ENCODE measurements at places on chromosomes 6 and 20.
A peak's percentile ranks its signal among the peaks of the same experiment; 100 is the strongest.

DNA sequence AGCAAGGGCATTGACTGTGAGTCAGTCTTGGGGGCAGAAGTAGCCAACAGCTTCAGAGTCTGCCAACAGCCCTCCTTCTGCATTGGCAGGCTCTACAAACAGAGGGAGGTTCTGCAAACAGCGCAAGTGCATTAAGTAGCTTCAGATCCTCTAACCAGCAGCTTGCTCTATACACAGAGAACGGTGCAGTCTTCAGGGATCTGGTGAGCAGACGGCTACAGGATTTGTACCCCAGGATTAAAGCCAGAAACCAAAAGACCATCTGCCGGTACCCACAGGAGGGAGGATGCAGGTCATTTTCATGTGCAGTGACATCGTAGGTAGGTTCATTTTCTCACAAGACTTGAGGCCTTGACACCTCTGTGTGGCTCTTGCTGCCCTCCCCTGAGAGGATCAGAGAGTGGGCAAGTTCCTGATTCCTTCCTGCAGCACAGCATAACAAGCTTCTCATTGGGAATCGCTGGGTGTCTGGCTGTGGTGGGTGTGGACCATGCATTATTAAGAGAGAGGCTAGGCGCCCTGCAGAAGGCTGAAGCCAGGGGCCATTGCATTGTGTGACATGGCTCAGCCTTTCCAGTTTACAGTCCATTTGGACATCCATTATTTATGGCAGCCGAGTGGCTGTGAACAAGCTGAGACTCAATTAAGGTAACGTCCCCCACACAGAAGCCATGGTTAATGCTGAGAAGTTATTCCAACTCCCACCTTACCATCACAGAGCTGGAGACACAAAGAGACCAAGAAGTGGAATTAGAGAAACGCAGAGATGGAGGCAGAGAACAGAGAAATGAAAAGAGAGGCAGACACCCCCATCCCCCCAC, 250.0 kb downstream of the LRFN2 start:
- no peak for DNase-seq

- no peak for DNase-seq
These were observed 32.7 kb downstream of the PTPRK start for GRCh38 chr6:128487746-128488145.

GRCh38 chr6:101444717-101445116, 51.2 kb downstream of the GRIK2 start:
- no peak for DNase-seq

GRCh38 chr6:90088009-90088408, 193.7 kb downstream of the GJA10 start:
- no peak for DNase-seq

GRCh38 chr6:118403036-118403435, 145.1 kb upstream of the PLN start:
- no peak for DNase-seq

DNA sequence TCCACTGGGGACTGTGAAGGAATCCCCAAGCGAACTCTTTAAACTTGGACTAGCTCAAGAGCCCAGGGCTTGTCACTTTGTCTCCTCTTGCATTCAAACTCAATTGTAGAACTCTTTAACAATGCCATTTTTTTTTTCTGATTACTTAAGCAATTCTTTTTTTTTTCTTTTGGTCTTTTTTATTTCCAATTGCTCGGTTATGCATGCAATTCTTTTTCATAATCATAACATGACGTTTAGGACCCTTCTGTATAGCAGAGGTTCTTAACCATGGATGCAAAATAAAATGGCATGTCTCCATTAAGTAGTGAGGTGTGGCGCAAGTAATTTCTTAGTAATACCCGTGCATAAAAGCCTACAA, 466 bp upstream of the BFSP1 start:
- DNase-seq = no peak

GRCh38 chr20:38091441-38092216, 58.1 kb downstream of the RPRD1B start:
- no peak for DNase-seq

DNA sequence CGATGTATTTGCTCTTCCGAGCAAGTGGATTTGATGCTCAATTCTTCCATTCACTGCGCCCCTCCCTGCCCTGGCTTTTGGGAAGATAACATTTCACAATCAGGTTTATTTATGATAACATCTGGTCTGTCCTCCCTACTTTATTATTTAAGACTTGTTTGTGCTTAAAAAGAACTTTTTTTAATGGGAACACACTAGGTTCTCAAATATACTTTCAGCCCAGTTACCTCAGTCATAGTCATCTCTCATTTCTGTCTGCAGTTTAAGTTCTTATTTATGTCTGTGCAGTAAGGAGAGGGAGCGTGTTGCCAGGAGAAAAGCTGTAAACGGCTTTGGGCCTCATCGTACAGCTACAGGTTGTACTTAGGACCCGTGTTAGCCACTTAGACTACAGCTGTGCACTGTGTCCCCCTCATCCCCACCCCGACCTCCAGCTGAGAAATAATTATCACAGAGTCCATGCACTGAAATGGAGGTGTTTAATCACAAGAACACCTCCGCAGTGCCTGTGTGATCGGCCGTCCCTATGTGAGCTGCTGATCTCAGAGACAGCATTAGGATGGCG, 99.3 kb downstream of the RPP40 start:
- DNase-seq = no peak

DNA sequence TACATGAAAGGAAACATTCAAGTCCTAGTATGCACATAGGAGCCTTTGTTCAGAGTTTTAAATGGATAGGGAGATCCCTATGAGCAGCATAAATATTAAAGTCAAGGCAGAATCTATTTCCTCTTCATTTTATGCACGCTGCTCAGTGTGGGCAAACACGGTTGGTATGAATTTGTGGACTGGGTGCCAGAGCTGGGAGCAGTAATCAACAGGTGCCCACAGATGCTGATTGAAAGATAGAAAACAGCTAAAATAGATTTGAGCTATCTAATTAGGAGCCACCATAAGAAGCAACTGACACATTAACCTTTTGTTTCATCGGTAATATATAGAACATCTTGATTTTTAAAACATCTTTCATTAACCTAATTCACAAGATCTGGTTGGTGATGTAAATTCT, 175.5 kb downstream of the EYS start:
- DNase-seq = no peak

- no peak for DNase-seq
These were observed 99.0 kb upstream of the PREP start for GRCh38 chr6:105501826-105502344.

- DNase-seq = peak; percentile 79
These were observed at the start of gene BICRAL for GRCh38 chr6:42781796-42782688. BICRAL (plus strand) TSS chr6:42782052; CDS start chr6:42822023, 39,971 bp downstream.

DNA sequence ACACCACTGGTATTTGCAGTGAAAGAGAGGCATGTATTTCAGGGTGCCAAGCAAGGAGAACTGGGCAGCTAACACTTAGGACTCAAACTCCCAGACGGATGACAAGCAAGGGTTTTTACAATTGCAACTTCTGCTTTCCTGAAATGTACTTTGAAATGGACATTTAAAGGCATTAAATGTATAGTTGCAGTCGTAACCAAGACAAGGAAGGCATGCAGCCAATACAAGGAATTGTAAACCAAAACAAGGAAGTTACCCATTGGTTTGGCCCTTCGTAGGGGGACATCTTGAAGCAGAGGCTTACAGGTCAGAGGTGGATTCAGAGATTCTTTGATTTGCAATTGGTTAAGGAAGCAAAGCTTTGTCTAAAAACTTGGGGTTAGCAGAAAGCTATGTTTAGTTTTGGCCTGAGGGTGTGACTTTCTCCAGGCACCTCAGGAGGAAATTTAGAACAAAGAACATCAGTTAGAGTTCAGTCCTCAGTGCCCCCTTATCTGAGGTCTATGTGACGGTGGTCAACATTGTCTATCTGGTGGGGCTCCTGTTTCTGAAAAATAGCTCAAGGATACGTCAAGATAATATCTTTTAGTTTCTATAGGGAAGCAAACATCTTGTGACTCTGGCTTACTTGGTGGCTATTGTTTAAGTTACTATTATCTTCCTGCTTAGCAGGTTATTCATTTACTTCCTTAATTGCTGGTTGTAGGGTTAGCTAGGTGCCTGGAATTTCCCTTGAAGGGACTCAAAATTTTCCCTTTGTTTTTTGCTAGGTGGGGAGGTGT, 266.0 kb downstream of the CD83 start:
- DNase-seq = no peak

- DNase-seq = no peak
These were observed 369.1 kb downstream of the MAFB start for GRCh38 chr20:40319741-40320516.

DNA sequence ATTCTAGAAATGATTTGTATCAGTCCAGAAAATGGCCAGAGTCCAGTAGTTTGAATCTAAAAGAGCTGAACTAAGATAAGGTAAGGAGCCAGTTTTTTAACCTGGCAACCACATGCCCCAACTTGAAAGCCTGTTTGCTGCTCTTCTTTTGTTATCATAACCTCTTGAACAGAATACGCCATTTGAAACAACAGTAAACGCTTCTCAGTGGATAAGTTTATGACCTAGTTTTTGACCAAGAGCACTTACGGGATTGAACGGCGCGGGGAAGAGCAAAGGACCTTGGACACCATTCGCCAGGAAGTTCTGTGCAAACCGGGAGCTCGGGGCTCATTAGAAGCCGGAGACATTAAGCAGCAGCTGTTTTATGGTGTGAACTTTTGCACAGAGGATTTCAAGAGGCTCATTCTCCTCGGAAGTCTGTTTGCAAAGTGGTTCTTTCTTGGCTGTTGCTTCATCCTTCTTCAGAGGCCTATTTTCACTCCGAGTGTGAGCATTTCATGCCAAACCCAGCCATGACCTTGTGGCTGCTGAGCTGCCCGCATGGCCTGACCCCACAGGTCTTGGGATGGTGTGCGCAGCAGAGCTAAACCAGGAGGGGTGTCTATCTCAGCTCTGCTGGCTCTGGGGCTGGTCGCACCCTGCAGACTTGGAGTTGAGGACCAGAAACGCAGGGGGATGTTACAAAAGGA, 215.1 kb downstream of the SOX4 start:
- no peak for DNase-seq

DNA sequence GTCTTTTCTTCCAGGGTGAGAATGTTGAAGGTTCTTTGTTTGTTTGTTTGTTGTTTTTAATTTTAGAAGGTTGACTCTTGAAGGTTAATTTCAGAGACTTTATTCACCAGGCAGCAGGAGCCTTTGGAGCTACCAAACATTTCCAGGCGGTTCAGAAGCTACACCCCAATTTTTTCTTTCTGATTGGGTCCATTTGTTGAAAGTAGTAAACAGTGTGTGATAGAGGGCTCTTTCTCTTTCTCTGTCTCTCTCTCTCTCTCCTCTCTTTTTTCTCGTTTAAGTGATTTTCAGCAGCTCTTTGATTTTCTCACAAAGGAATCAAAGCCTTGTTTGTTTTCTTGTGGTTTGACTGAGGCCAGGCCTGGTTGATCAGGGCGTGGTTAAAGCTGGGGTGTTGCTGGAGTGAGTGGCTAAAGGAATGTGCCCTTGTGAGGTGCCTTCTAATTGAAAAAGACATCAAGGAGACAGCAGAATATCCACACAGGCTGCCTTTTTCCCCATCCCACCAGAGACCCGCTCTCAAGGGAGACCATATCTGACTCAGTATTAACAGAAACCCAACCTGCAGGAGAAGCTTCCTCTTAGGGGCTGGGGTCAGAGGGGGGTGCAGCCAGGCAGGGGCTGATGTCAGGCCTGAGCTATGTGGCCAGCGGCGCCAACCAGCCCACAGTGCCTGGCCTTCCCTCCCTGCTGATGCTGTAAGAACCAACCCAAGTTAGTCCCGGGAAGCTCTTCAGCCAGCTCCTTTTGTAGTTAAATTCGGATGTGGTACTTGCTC, 40.4 kb upstream of the NAA20 start:
- DNase-seq = no peak

DNA sequence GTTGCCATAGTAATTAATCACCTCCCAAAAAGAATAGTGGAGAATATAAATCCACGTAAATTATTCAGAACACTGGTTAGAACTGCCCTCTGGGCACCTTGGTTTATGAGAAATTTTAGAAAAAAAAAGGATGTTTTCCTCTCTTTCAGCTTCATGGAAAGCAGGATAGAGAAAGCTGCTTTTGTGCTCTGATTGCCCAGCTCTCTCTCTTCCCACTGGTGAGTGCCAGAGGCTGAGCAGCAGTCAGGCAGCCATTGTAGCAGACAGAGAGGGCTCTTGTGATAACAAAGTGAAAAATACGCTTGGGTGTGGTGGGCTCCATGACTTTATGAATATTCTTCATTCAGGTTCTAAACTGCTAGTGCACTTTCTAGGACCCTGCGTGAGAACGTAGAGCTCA, 26.4 kb downstream of the SLC35F1 start:
- no peak for DNase-seq

GRCh38 chr6:119442776-119443184, 93.2 kb upstream of the MAN1A1 start:
- DNase-seq = no peak

DNA sequence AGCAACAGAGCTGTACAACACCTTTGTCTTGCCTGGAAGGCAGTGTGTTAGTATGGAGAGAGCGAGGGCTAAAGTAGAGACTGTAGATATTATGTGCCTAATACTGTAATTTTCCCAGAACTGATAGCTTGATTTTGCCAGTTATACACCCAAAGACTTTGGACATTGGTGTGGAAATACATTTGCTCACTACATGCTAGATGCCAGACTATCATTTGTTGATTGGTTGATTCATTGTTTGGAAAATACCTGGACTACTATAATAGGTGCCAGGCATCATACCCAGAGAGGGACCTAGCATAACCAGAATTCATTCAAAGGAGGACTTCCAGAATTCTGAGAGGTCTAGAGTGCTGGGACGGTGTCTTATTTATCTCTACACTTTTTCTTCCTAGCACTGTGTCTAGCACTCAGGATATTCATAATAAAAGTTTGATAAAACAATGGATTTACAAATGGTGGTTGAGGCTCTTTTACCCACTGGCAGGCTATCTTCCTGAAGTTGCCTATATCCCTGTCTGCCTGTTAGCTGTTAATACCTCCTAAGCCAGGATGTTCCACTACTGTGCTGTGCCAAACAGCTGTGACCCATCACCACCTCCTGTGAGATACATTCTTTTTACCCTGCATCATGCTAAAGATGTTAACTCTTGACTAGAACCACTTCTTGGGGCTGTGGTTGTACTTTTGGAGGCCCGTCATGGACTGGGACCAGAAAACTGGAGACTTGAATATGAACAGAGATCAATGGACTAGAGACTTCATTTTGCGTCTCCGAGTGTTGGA, 72.2 kb upstream of the FUCA2 start:
- DNase-seq = no peak

DNA sequence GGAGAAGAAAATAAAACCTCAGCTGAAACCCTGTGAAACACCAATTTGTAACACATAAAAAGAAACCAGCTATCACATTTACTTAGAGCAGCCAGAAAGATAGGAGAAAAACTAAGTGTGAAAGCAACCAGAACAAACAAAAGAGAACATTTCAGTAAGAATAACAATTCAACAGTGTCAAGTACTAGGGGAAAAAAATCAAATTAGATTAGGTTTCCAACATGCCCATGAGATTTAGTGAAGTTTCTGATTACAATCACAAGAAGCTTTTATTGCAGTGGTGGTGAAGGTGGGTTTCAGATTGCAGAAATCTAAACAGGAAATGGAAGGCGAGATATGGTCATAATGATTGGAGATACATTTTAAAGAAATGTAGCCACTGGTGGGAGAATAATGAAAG, 22.1 kb upstream of the TRDN start:
- no peak for DNase-seq

- no peak for DNase-seq
These were observed 68.4 kb upstream of the RBM24 start for GRCh38 chr6:17212546-17213371.

- DNase-seq = no peak
These were observed 693.6 kb upstream of the SLC35B3 start for GRCh38 chr6:9128970-9129369.

All from coronary artery (tissue), 2 donors.